ENCODE measurements at places on chromosomes 7 and 10. TPM values are rescaled to one million over a fixed set of nuclear protein-coding genes. Genes with fewer than 3 reads are reported as not detected.
A peak's percentile ranks its signal among the peaks of the same experiment; 100 is the strongest.

DNA sequence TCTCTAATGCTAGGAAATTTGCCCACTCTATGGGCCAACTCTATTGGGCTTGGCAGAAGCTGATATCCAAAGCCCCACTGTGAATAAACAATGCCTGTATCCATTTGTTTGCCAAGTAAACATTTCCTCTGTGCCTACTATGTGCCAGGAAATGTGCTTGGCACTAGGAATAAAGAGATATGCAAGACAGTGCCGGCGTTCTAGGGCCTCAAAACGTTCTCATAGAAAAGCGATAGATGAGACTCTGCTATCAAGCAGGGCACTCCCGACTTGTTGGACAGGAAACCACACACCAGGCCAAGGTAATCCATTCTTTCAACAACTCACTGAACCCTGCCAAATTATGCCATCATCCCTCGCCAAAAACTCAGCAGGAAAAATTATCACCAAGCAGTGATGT is 196.7 kb downstream of the IPMK start:
- no peak for DNase-seq

DNA sequence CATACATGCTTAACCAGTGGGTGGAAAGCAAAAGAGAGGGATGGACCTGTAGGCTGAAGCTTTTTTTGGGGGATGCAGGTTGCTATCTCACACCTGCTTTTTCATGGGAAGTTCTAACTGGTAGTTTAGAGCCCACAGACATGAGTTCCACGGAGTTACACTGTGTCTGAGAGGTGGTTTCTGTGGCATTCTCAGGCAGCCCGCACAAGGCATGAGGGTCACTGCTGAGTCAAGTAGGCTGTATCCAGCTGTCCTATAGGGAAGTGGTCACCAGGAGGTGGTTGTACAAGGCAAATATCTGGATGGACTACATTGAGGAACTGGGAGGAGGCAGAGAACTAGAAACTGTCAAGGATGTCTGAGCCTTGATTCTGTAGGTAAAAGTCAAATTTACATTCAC is 351.0 kb upstream of the POM121L12 start:
- no peak for DNase-seq

DNA sequence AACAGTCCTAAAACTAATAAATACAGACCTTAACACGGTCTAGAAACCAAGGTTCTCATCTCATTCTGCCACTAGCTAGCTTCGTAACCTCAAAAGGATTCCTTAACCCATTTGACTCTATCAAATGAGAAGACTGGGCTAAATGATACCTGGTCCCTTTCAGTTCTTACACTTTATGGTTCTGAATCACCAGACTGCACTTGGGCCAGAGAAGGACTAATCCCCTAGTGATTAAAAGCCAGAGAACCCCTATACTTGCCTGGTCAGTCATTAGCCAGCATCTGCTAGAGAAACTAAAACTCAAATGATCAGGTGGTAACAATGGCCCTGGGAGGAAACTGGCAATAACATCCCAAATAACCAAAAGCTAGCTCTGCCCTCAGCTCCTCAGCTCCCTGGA is 16.8 kb downstream of the TMEM243 start:
- DNase-seq = no peak

The TMEM196 gene
- 0.04 TPM for total RNA-seq

- DNase-seq = peak; percentile 42
Observed at GRCh38 chr10:47296156-47296894, 3.7 kb upstream of the GDF10 start.

- DNase-seq = no peak
Observed at GRCh38 chr10:80504897-80505465, 32.7 kb upstream of the SH2D4B start.

All from muscle of leg (tissue), 16 donors.